ENCODE measurements at places on chromosomes 2 and 18. TPM values are rescaled to one million over a fixed set of nuclear protein-coding genes. Genes with fewer than 3 reads are reported as not detected.

CCDC148 gene
- total RNA-seq = not detected

IL36B gene
- not detected for total RNA-seq

OTX1 gene
- not detected for total RNA-seq

SMARCAL1 gene
- total RNA-seq = 25.3 TPM

SP140L gene
- 38.8 TPM for total RNA-seq

GRB14 gene
- not detected for total RNA-seq

DSG4 gene
- not detected for total RNA-seq

WNT6 gene
- not detected for total RNA-seq

LONRF2 gene
- not detected for total RNA-seq

INHBB gene
- not detected for total RNA-seq

GRCh38 chr2:8524823-8525222 lies 157.0 kb upstream of the ID2 start:
- no peak for DNase-seq

GRCh38 chr18:59606193-59607077 lies 90.8 kb downstream of the CCBE1 start:
- DNase-seq = no peak

GRCh38 chr2:236833501-236834073 lies 252.1 kb upstream of the COPS8 start:
- no peak for DNase-seq

DNA sequence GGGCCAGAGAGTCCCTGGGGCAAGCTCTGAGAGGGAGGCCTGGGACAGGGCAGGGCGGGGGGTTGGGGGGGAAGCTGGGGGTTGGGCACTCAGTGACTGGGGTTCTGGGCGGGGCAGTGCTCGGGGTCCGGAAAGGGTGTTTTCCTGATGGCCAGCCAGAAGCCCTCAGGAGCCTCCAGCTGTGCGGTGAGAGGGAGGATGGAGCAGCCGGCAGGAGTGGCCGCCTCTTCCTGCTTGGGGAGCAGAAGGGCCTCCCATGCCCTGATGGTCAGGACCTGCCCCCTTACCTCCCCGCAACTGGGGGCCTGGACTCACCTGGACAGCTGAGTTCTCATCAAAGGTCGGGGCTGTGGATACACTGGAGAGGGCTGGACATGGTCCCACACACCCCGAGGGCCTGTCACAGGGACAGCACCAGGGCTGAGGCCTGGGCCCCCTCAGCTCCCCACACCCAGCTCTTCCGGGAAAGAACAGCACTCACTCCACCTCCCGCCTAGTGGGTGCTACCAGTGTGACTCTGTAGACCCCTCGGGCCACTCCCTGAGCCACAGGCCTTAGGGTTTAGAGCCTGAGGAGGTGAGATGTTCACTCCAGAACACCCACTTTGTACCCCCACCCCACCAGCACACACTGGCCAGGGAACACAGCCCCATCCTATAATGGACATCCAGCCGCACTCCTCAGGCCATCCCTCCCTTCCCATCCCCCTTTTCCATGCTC lies 6.7 kb downstream of the SFTPB start:
- no peak for DNase-seq

DNA sequence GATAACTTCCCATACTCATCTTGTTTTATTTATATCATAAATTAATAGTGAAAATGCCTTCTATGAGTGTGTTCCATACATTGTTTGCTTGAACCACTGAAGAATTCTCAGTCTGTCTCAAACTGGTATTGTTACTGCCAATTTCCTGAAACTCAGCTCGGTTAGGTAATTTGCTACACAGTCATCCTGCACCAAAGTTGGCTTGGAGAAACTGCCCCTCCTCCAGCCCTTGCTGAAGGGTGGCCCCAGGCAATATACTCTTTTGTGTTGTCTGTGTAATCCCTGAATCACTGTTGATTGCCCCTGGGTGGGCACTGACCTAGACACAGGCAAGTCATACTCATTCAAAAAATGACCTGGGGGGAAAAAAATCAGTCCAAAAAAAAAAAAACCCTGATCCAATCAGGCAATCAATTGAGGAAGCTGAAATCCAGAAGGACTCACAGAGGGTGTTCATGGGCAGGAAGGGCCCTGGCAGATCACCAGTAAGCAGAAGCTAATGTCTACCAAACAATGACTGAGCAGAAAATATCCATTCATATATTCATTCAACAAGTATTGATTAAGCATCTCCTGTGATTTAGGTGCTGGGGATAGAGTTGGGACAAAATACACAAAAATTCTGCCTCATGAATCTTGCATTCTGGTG lies 3.8 kb upstream of the SESTD1 start:
- DNase-seq = no peak

GRCh38 chr2:130808482-130809268 lies 28.0 kb upstream of the ARHGEF4 start:
- no peak for DNase-seq

DNA sequence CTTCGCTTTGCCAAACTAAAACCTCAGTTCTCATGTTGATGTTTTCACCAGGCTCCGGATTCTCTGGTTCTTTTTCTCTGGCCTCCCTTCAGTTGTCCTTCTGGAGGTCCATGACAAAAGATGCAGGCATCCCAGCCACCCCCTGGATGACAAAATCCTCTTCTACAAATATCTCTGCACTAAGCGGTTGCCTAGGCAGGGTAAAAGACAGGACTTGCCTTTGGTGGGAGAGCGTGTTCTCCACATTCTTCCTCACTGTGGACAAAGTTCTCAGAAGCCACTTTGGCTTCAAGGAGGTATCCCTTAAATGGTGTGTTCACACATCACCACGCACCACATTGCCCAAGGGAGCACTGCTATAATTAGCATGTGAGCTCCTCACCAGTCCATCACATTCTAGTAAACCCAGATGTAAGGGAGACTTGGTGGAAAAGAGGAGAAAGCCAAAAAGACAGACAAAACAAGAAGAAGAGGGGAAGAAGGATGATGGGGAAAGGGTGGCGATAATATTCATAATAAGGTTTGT lies 23.6 kb upstream of the MRPL33 start:
- DNase-seq = no peak

DNA sequence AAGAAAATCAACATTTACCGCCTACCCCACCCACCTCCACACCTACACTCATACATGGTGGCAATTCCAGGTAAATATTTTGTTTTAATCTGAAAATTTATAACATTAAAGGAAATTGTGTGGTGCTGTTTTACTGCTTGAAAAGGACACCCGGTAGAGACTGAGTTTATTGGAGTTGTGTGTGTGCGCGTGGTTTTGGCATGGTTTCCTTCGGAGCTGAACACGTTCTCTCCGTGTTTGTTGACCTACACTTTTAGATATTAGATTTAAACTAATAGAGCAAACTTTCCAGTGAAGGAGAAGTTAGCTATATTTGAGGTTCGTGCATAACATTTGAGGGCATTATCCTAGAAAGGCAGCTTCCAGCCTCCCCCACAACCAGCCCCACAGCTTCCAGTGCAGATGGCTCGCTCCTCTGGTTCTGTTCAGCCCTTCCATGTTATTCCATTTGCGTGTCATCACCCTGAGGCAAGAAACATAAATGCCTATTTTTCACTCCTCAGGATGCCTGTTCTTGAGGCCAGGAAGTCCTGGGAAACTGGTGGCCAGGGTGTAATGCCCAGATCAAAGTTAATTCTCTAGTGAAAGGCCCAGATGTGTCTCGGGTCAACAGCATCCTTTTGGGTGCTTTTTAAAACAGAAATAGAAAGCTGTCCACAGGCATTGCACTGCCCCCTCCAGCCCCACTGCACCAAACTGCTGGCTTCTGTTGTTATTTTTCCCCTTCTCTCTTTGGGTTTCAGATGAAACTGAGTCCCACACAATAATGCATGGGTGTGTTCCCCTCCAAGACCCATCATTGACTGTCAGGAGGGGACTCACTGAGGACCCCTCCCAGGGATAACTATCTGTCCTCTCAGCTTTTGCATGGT lies 190.2 kb downstream of the SETBP1 start:
- no peak for DNase-seq

DNA sequence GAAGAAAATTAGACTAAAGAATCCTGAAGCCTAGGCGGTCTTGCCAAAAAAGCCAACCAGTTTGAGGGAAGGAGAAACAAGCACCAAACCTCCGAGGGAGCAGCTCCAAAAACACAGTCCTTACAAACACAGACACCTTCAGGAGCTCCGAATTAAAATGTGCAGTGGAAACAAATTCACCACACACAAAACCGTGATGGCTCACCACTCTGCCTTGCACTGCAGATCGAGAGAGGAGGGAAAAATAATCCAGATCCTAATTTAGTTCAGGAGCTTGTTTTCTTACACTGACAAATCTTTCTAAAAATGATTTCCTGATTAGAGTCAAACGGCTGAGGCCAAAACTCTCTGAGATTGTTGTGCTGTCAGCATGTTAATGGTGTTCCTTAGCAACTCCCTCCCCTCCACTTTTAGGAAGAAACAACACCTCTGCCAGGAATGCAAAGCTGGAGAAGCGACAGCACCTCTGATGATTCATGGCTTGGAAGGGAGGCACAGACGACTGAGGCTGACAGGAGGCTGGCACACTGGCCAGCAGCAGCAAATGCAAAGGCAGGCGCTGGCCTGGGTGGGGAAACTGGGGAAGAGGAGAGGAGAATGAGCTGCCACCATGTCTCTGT lies 249.4 kb upstream of the KLHL29 start:
- DNase-seq = no peak

- DNase-seq = no peak
Measured at GRCh38 chr2:218780851-218781690, 876 bp upstream of the CYP27A1 start.

- DNase-seq = no peak
Measured at GRCh38 chr18:32974421-32975162, 201.8 kb upstream of the KLHL14 start.

DNA sequence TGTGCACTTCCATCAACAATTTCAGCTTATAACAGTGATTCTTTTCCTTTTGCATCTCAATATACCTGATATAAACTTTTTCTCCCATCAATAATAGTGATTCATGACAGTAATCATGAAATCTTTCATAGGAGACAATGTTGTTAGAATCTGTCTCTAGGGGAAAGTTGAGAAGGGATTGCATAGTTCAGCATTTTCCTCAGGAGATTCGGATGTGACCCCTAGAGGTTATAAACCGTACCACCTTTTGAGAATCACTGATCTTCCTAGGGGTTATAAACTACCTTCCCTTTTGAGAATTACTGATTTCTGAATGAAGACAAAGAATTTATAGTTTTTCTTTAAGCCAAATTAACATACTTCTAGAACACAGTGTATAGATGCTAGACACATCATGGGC lies 53.0 kb upstream of the GALNT3 start:
- no peak for DNase-seq

- DNase-seq = no peak
Measured at GRCh38 chr2:75606761-75607399, 39.7 kb upstream of the MRPL19 start.

DNA sequence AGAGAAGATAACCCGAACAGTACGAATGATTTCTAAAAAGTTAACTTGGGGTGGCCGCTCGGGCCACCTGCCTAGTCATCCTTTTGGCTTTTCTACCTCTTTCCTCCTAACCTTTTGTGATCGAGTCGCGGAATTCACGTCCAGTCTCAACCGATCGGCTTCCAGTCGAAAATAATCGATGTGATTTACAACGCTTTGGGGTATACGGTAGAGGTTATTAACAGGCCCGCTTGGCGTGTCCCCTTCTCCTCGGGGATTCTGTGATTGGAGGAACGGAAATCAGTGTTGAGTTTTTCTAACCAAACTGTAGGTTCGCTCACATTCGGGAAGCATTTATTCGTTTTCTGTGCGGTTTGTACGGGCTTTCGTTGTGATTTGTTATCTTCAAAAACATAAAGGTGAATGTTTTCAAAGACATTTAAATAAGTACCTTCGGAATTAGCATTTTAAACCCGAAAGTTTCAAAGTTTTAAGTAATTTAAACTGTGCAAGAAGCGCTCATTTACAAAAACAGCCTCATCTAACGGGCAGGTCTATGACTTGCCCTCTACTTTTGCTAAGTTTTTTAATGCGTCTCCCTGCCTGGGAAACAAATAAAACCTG lies 588 bp upstream of the FOXI3 start:
- DNase-seq = no peak

DNA sequence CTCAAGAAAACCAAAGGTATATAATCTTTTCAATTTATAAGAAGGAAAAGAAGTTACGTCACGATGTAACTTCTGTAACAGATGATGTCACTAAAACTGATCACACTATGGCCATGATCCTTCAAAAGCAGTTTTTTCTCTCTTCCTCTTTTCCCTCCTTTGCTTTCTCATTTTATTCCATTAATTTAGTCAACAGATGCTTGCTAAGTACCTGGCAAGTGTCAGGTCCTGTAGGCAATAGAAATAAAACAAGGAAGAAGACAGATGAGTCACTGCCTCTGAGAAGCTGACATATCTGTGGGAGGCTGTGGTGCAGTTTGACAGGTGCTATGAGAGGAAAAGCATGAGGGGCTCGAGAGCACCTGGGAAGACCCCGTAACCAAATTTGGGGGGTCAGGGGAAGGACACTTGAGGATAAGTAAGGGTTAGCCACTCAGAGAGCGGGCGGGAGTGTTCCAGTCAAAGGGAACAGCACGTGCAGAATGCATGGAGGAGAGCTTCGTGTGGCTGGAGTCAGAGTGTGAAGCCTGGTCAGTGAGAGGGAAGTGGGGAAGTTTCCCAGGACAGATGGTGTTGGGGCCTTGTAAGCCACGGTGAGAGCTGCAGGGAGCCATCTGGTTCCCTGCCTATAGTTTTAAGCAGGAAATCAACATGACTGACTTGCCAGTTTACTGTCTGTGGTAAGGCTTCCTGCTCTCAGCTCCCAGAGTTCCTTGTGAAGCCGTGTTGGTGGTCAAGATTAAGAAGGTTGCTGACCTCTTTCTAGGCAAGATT lies 198.8 kb upstream of the FOSL2 start:
- DNase-seq = no peak

DNA sequence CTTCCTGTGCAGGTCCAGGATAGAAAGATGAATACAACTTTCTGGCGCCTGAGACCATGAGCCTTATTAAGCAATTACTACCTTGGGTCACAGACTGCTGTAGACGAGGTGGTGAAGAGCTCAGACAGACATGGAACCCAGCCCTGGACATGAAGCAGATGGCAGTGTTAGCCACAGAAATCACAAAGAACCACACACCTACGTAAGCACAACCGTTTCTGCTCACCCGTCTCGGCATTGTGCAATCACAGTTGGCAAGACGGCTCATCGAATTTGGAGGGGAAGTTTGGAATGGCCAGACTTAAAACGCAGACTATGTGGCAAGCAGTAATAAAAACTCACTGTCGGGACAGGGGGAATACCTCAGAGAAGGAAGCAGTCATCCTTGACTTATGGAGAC lies 24.3 kb upstream of the ASPRV1 start:
- DNase-seq = no peak

GRCh38 chr2:240762249-240762648 lies 57.8 kb downstream of the KIF1A start:
- DNase-seq = no peak

GRCh38 chr2:73766349-73766748 lies 13.6 kb downstream of the DUSP11 start:
- no peak for DNase-seq

GRCh38 chr2:19505-19904 lies 26.8 kb downstream of the FAM110C start:
- no peak for DNase-seq

DNA sequence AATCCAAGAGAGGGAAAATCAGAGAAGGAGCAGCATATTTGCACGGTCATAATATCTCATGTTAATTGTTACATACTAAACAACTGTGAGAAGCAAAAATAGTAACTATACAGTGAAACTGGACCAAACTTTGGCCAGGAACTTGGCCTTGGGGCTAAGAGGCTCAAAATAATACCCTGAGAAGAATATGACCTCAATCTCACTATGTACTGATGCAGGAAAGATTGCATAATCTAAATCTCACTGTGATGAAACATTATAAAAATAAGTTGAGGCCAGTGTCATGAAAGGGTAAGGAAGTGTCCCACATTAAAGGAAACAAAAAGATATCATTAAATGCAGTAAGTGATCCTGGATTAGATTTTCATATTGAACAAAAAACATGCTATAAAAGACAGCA lies 36.5 kb downstream of the ZRANB3 start:
- no peak for DNase-seq

All from activated naive CD8-positive, alpha-beta T cell treated with anti-CD3 and anti-CD28 coated beads for 36 hours (primary cell).